ENCODE measurements at places on chromosomes 16 and 17. TPM values are rescaled to one million over a fixed set of nuclear protein-coding genes. Genes with fewer than 3 reads are reported as not detected.

DNA sequence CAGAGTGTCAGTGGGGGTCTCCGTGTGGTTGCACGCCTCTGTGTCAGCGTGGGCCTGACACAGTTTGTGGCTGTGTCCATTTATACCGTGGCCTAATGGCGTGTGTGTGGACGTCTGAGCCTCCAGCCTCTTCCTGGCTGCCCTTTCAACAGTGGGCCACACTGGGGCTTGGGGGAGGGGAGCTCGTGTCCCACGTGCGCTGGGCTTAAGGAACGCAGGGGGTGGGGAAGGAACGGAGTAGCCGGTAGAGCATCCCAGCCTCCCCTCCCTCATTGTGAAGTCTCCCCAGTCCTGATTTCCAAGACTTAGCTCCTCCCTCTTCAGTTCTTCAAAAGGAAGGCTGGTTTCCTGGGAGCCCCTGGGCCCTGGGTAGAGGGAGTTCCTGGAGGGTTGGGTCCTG, 9.5 kb upstream of the HES7 start:
- peaks cover 48% of the 10 kb centered on the region for H3K27me3 ChIP-seq
- H3K4me3 ChIP-seq, result no peak overlapping the region
- peak; percentile 73 for DNase-seq
- peaks cover 10% of the 10 kb centered on the region for H3K4me1 ChIP-seq

DNA sequence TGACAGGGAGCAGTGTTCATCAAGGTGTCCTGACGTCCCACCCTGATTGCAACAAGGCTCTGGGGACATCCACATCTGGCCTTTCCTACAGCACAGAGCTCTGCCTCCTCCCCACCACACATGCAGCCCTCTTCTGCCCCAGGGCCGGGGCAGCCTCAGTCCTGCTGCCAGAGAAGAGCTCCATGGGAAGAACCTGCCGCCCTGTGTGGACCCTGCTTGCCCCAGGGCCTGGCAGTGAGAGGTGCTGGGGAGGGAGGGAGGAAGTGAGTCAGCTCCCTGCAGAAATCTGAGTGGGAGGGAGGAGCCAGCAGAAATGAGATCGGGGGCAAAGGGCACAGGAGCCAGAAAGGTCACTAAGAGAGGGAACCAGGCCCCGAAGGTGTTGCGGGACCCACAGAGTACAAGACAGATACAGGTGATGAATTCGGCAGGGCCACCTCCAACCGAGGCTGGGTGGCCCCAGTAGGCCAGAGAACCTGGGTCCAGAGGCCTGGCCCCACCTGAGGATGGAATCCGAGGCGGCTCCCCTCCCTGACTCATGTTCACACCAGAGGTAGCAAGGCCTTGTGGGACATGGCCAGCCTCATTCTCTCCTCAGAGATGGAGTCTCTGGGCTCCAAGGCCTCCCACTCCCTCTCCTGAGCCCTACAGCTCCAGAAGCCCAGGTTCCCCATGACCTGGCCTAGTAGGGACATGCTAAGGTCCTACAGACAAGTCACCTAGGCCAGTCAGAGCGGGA, 24.8 kb downstream of the MYO18A start:
- peaks cover 26% of the 10 kb centered on the region for H3K4me1 ChIP-seq
- H3K4me3 ChIP-seq, result no peak overlapping the region
- DNase-seq, result no peak

- no peak overlapping the region for H3K4me3 ChIP-seq
- no peak for DNase-seq
- H3K36me3 ChIP-seq, result no peaks in the 10 kb centered on the region
- no peaks in the 10 kb centered on the region for H3K4me1 ChIP-seq
Observed at GRCh38 chr16:72282362-72282761, 110.4 kb upstream of the PMFBP1 start.

- no peak for DNase-seq
- H3K36me3 ChIP-seq, result no peaks in the 10 kb centered on the region
- peaks cover 45% of the 10 kb centered on the region for H3K4me1 ChIP-seq
- H3K4me3 ChIP-seq, result no peak overlapping the region
- no peak overlapping the region for H3K27ac ChIP-seq
Observed at GRCh38 chr17:73365301-73365874, 53.6 kb upstream of the CDC42EP4 start.

- H3K4me3 ChIP-seq, result no peak overlapping the region
- no peaks in the 10 kb centered on the region for H3K4me1 ChIP-seq
- H3K36me3 ChIP-seq, result no peaks in the 10 kb centered on the region
- no peak for DNase-seq
- no peak overlapping the region for H3K27ac ChIP-seq
Observed at GRCh38 chr16:68216240-68216639, 19.7 kb downstream of the ESRP2 start.

- no peaks in the 10 kb centered on the region for H3K27me3 ChIP-seq
- DNase-seq, result no peak
- H3K4me3 ChIP-seq, result no peak overlapping the region
- no peaks in the 10 kb centered on the region for H3K36me3 ChIP-seq
Observed at GRCh38 chr17:42348104-42348503, 40.1 kb downstream of the STAT3 start.

- no peak overlapping the region for H3K27ac ChIP-seq
- H3K4me1 ChIP-seq, result no peaks in the 10 kb centered on the region
- no peak overlapping the region for H3K4me3 ChIP-seq
- DNase-seq, result no peak
- no peaks in the 10 kb centered on the region for H3K27me3 ChIP-seq
Observed at GRCh38 chr16:26005336-26005735, 313.6 kb downstream of the HS3ST4 start.

GRCh38 chr17:1638171-1638590, 7.4 kb downstream of the SCARF1 start:
- no peak overlapping the region for H3K4me3 ChIP-seq
- H3K4me1 ChIP-seq, result peaks cover 14% of the 10 kb centered on the region
- DNase-seq, result peak; percentile 79
- no peaks in the 10 kb centered on the region for H3K36me3 ChIP-seq
- H3K27ac ChIP-seq, result peak overlapping the region; percentile 38
- peaks cover 8% of the 10 kb centered on the region for H3K27me3 ChIP-seq

GRCh38 chr16:25633549-25633948, 58.2 kb upstream of the HS3ST4 start:
- H3K27me3 ChIP-seq, result no peaks in the 10 kb centered on the region
- no peak for DNase-seq
- no peaks in the 10 kb centered on the region for H3K4me1 ChIP-seq
- no peak overlapping the region for H3K4me3 ChIP-seq
- no peaks in the 10 kb centered on the region for H3K36me3 ChIP-seq

DNA sequence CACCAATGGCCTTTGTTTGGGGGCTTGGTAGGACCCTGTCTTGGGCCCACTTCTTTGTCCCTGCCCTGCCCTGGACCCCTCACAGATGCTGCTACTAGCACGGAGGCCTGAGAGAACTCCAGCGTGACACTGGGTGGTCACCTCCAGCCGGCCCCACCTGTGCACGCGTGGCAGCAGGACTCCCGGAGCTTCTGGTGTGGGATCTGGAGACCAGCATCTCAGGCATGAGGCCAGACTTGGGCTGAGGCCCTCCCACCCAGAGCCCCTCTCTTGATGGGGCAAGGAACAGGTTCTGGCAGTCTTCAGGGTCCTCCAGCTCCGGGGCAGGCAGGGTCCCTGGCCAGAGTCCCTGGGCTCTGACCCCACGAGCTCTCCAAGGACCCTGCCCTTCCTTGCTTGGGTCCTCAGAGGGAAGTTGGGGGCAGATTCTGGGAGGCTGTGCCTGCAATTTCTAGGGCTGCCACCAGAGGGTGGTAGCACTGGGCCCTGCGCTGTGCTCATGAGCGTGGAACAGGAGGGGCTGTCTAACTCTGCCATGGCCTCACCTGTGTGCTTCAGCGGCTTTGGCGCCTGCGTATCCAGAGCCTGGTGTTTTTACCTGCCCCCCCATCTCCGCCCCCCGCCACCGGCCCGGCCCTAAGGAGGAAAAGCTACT, 3.1 kb upstream of the BAIAP3 start:
- H3K27ac ChIP-seq, result no peak overlapping the region
- no peak overlapping the region for H3K4me3 ChIP-seq
- peaks cover 16% of the 10 kb centered on the region for H3K4me1 ChIP-seq
- no peak for DNase-seq
- no peaks in the 10 kb centered on the region for H3K36me3 ChIP-seq

Gene SMYD4
- total RNA-seq, result 24.0 TPM

Gene THAP11
- 46.5 TPM for total RNA-seq

Gene GNG13
- total RNA-seq, result not detected

Gene MPDU1
- total RNA-seq, result 177 TPM

Gene SOST
- total RNA-seq, result not detected

Gene PRSS36
- 0.30 TPM for total RNA-seq
